Stimulated activated effector memory CD8-positive, alpha-beta T cell treated with anti-CD3 and anti-CD28 coated beads, Interleukin-12 subunit alpha, Interleukin-12 subunit beta, amount 100 ng/mL, for 72 hours (primary cell): ENCODE measurements at places on chromosomes 7 and 10.

DNA sequence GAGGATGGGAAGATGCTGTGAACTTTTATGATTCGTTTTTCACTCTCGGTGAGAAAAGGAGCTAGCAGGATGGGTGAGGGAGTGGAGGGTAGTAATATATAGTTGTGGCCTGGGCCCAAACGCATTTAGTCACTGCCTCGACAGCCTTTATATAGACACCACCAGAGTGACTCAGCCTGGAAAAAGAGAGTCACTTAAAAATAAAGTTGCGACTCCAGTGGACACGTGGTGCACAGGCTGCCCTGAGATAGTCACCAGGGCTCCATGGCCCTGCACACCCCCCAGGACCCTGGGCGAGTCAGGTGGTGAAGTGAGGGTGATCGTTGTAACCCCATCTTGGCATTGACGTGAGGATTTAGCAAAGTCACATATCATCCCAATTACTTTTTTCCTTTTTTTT, 106.7 kb downstream of the CUX1 start:
- DNase-seq = no peak

DNA sequence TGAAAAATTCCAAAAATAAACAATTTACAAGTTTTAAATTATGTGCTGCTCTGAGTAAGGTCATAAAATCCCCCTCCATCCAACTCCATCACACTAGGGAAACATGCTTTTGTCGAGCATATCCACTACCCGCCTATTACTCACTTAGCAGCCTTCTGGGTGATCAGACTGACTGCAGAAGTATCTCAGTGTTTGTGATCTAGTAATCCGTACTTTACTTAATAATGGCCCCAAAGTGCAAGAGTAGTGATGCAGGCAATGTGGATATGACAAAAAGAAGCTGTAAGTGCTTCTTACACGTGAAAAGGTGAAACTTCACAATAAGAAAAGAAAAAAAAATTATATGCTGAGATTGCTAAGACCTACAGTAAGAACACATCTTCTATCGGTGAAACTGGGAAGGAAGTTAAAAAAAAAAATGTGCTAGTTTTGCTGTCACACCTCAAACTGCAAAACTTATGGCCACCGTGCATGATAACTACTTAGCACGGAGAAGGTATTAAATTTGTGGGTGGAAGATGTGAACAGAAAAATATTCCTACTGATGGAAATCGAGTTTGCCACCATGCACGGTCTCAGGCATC, 43.2 kb downstream of the SEMA3C start:
- no peak for DNase-seq

GRCh38 chr10:17212802-17213221, 11.3 kb upstream of the TRDMT1 start:
- DNase-seq = no peak

- DNase-seq = peak; percentile 73
Observed at GRCh38 chr10:88991161-88991898, 732 bp downstream of the FAS start.

DNA sequence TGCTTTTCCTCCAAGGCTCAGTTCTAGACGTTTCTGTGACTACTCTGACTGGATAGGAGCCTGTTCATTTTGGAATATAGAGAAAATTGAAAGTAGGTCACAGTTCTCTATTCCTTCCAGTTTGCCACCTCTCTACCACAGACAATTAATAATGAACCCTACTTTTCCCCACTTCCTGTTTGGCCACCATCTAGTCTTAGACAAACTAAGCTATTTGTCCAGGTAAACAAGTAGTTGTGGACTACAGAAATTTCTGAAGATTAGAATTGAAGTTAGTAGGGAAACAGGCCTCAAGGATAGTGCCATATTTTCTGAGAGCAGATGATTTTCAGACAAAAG, 87.0 kb downstream of the AUTS2 start:
- no peak for DNase-seq

GRCh38 chr10:124732931-124733570, 11.1 kb downstream of the FAM53B start:
- DNase-seq = peak; percentile 56

DNA sequence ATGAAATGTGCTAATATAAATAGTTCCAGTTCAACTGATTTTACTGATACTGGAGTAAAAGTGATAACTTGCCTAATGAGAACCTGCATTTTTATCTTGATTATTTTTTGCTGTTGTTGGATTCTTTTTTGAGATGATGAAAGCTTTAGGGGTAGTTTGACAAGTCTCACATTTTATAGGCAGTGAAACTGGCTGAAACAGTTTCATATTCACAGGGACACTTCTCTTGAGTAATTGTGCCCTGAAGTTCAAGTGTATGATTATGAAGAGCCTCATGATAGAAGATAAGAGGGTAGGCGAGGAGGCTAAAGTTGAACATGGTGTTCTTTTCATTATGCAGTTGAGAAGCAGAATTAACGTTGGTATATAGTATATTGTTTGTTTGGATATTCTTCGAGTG, 5.1 kb downstream of the AUTS2 start:
- no peak for DNase-seq

- DNase-seq = no peak
Observed at GRCh38 chr10:119257899-119258419, 50.6 kb downstream of the GRK5 start.

DNA sequence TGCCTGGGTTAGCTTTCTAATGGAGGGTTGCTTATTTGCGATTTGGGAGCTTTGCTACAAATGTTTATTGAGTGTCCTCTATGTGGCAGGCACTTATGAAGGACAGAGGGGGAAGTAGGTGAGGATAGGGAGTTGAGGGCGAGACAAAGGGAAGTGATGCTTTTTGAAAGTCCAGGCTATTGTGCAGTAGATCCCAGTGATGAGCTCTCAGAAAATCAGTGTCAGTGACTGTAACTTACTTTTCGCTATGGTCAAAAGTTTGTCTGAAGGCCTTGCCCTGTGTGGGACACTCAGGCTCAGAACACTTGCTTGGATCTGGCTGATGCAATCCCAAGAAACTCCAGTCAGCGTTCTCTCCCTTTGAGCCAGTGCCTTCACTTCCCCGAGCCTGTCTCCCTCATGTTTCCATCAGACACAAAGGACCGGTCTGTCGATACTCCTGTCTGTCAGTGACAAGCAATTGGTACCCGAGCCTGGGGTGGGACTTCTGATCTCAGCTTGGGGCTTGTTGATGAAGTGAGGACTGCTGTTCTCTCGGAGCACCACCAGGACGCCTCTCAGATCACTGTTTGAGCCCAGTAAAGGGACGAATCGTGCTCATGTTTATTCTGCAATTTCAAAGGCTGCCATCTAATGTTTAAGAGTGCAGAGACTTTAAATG, 63.1 kb upstream of the SORCS3 start:
- DNase-seq = no peak

- DNase-seq = no peak
Observed at GRCh38 chr10:113214331-113214730, 264.3 kb downstream of the TCF7L2 start.

- no peak for DNase-seq
Observed at GRCh38 chr10:121616291-121616690, 18.0 kb upstream of the FGFR2 start.

DNA sequence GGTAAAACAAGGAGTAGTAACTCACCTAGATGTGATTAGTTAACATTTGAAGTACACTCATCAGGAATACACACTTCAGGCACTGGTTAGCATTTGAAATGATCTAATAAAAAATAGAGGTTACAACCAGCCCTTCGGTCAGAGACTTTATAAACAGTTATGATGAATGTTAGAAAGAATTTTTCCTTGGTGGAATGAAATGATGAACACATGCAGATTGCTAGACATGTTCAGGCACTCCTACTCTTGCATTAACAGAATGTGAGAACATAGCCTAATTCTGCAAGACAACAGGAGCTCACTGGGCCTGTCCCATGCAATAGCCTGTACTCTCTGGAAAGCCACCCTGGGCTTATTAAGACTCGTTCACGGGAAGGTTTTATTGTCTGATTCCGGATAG, 47.3 kb upstream of the TECTB start:
- DNase-seq = no peak

DNA sequence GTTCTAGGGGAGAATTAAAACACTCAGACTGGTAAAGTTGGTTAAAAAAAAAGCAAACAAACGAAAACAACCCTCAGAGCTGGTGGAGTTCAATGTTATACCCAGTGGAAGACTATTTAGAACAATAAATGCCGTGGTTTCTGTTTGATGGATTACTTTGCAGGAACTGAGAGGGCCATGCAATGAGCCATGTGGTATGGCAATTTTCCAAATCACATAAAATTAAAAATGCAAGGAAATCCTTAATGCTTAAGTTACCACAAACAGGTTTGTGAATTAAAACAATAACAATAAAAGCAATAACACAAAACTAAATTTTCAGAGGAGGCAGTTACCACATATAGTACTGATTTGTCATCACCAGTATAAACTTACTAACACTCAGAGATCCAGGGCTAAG, 96.9 kb downstream of the RTKN2 start:
- no peak for DNase-seq

DNA sequence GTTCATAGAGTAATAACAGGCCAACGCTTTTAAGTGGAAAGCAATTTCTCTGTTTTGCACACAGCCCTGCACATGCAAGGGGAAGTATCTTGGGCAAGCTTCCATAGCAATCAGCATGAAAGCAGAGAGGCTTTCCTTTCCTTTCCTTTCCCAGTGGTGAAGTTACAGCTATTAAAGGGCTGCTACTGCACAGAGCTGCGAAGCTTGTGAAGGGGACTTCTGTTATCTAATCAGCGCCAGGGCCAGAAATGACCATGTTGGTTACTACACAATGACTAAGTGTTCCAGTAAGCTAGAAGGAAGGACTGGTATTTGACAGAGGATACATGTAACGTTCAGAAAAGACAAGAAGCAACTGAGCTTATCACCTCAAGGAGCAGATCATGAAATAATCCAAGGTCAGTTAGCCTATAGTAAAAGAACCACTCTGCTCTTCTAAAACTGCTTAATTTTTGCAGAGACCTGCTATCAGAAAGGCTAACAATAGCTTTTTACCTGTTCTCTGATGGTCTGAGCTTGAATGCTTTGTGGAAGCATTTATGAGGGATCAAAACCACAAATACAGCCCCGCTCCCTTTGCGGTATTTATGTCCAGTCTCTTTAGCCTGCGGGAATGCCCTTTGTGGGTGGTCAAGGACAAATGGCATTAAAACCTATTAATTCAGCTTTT, 45.9 kb downstream of the SGMS1 start:
- no peak for DNase-seq

DNA sequence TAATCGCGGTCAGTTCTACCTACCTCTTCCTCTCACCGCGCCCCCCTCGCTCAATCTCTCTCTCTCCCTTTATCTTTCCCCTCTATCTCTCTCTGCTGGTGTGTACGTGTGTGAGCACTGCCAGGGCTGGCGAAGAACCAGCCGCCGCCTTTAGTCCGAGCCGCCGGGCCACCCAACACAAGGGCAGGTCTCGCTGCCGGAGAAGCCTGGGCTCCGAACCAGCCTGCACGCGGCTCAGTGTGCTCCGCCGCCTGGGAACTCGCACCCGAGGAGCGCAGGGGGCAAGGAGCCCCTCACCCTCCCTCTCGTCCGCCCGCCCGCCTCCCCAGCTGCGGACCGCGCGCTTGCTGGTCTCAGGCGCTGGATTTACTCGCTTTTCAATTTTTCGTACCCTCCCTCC, 1.7 kb downstream of the NXPH1 start:
- no peak for DNase-seq

GRCh38 chr10:13984647-13985155, 346.0 kb downstream of the FRMD4A start:
- no peak for DNase-seq

DNA sequence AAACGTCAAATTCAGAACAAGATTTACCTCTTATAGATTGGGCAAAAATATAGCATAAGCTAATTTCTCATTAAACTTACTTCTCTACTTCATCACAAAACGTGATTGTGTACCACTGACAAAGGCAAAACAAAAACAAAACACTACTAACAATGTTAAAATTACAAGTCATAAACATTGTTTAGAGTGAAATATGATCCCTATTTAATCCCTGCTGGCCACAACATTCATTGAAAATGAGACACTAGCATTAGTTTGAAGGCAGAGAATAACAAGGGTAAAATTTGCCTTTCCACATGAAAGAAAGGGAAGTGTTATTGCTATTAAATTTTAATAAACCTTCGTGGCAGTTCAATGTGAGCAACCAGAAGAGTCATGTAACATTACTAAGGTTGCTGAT, 45.0 kb downstream of the SEMA3A start:
- DNase-seq = no peak

DNA sequence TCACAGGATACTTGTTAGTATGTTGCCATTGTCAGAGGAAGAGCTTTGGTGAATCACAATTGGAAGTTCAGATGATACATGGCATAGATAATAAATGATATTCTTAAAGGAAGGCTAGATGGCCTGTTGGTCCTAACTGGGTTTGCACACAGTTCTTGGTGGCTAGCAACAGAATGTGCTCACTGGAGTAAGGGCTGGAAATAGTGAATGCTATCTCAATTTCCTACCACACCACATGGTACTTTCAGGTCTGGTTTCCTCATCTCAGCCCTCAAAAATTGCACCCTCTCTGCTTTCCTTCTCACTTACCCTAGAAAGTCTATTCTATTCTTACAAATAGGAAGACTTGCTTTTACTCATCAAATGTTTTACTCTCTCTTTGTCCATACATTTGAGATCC, 622.5 kb downstream of the ANKRD7 start:
- no peak for DNase-seq
